ENCODE measurements at places on chromosomes 4 and X. TPM values are rescaled to one million over a fixed set of nuclear protein-coding genes. Genes with fewer than 3 reads are reported as not detected.

Gene TMSB15A
- polyA plus RNA-seq = 73.8 TPM

Gene PRKG2
- 2.4 TPM for polyA plus RNA-seq

Gene SRPX2
- polyA plus RNA-seq = 13.0 TPM

Gene MTHFD2L
- polyA plus RNA-seq = 31.0 TPM

Gene BRCC3
- 31.2 TPM for polyA plus RNA-seq

Gene FAM114A1
- polyA plus RNA-seq = 27.4 TPM

Gene GAGE12F
- not detected for polyA plus RNA-seq

Gene MAGEA4
- polyA plus RNA-seq = not detected

Gene FGG
- polyA plus RNA-seq = not detected

Gene RHOXF1
- 1.1 TPM for polyA plus RNA-seq

Gene SHROOM2
- polyA plus RNA-seq = 18.0 TPM

Gene SUPT20HL1
- not detected for polyA plus RNA-seq

Gene DLG3
- polyA plus RNA-seq = 43.6 TPM

Gene F11
- 2.0 TPM for polyA plus RNA-seq

Gene EMCN
- polyA plus RNA-seq = 151 TPM

Gene TCEANC
- 6.7 TPM for polyA plus RNA-seq

Data from right renal pelvis (tissue), 4 donors.